ENCODE measurements at places on chromosomes 2 and 18. TPM values are rescaled to one million over a fixed set of nuclear protein-coding genes. Genes with fewer than 3 reads are reported as not detected.

- DNase-seq, result no peak
Measured at GRCh38 chr2:204898928-204899640, 353.8 kb downstream of the PARD3B start.

- DNase-seq, result no peak
Measured at GRCh38 chr2:144322379-144322778, 197.5 kb downstream of the ZEB2 start.

The HOXD9 gene
- total RNA-seq, result 0.16 TPM

The RNU2-63P gene
- not detected for total RNA-seq

The XIRP2 gene
- 364 TPM for total RNA-seq
